NCI-H1694 (cell line): ENCODE measurements at places on chromosomes 13 and 19.

DNA sequence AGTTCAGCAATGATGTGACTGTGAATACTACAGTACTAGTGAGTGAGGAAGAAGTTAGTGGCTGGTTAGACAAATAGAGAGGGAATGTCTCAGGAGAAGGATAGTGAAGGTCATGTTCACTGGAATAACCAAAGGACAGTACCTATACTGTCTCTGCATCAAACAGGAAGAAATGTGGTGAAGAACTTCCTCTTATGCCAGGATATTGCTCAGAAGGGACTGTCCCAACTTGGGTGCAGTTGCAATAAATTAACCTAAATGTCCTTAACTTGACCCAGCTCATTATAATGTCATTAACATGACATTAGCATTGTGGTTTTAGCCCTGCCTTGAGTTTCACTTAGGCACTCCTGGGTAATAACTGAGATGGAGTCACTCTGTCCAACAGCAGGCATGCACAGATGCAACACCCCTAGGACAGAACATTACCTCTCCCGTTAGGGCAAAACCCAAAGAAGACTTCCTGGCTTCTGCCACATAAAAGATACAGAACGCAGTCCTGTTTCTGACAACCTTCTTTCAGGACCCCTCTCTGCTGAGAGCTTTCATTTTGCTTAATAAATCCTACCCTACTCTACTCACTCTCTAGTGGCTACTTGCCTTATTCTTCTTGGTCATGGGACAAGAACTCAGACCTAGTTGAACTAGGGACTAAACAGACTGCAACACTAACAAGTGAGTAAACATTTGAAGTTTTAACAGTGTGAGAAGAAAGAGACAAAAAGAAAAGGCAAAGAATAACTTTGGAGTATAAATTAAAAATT lies 1591.6 kb upstream of the MIR17HG start:
- DNase-seq = no peak

- DNase-seq = no peak
These were observed 606 bp downstream of the SYNGR4 start for GRCh38 chr19:48364598-48365348.

DNA sequence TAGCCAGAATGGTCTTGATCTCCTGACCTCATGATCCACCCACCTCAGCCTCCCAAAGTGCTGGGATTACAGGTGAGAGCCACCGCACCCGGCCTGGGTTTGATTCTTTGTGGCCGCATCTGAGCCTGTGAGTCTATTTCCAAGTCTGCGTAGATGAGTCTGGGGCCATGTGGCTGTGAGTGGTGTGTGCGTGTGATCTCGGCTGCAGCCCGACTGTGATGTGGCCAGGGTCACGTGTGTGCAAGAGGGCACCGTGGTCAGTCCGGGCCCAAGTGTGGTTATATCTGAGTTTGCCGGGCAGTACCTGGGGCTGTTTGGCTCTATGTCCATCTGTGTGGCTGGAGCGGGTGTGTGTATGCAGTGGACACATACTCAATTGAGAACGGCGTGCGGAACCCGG lies 5.4 kb downstream of the MEIS3 start:
- DNase-seq = no peak

GRCh38 chr13:112105892-112106291 lies 38.9 kb downstream of the SOX1 start:
- no peak for DNase-seq

- no peak for DNase-seq
These were observed 99.2 kb upstream of the KLF5 start for GRCh38 chr13:72959643-72960042.

GRCh38 chr13:41641961-41642360 lies 184.6 kb downstream of the RGCC start:
- no peak for DNase-seq

DNA sequence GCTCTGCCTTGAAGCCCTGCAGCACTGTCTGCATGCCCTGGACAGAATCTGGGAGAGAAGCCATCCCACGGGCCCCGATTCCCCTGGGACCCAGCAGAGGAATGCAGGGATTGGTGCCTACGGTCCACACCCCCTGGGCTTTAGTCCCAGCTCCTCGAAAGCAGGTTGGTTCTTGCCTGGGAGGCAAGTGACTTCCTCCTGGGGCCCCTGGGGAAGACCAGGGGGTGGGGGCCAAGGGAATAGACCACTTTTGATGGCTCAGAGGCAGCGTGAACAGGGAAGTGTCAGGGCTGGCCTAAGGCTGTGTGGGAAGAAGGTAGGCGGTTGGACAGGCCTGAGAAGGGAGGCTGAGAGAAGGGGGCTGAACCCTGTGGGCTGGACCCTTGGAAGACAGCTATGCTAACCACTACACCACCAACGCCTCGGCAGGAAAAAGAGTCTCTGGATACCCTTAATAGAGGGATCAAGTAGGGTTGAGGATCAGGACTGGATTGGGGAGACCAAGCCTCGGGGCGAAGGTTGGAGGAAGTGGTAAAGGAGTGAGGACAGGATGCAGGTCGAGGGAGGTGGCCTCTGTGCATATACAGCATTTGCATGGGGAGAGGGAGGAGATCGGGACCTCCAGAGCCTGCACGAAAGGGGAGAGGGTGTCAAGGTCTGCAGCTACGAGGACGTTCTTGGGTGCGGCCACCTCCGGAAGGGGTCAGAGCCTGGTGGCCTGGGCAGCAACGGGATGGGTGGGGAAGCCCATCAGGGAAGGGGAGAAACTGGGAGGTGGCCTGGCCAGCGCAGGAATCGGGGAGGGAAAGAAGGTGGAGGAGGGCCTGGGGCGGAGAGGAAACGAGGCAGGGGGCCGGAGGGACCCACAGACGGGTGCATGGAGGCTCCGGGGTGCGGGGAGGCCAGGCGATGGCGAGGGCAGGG lies 709 bp downstream of the DPP9 start:
- DNase-seq = peak; percentile 7

DNA sequence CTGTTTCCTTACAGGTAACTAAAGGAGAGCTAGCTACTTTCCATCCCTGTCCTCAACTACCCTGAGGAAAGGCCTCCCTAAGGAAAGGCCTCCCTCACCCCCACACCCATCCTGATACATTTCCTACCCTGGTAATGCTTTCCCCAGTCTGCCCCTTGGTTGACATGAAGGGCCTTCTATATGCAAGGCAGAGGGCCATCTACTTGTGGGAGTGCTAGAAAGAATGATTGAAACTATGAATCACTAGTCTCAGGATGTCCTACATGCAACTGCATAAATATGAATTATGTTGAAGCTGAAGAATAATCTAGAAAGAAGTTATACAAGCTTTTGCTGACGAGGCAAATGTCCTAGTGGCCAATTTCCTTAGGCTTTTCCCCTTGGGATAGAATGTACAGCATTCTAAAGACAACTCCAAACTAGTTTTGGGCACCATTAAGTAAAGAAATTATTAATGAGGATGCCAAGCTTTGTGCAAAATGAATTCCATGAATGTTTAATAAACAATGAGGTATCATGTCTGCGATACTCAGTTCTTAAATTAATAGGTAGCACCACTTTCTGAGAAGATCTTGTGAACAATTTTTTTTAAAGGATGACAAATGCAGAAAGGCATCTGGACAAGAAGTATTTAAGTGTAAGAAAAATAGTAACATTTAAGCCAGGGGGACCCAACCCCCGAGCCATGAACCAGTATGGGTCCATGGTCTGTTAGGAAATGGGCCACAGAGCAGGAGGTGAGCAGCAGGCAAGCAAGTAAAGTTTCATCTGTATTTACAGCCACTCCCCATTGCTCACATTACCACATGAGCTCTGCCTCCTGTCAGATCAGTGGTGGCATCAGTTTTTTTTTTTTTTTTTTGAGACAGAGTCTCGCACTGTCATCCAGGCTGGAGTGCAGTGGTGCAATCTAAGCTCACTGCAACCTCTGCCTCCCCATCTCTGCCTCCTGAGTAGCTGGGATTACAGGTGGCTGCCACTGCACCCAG lies 223.0 kb downstream of the LHFPL6 start:
- no peak for DNase-seq

DNA sequence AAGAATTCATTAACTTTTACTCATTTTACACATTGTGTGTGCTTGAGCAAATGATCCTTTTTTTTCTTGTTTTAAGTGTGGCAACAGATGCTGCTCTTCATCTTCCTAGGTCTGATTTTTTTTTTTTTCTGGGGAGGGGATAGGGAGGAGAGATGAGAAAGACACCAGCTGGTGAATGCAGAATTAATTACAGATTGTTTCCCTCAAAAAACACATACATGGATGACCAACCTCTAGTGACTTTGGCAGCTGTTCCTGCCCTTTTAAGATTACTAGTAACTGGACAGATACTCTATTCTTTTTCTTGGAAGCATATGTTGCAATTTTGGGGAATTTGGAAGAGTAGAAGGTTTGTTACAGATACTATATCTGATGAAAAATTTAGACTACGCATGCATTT lies 103.6 kb upstream of the MYO16 start:
- DNase-seq = peak; percentile 72

GRCh38 chr13:94595001-94595949 lies 677 bp downstream of the TGDS start:
- no peak for DNase-seq

DNA sequence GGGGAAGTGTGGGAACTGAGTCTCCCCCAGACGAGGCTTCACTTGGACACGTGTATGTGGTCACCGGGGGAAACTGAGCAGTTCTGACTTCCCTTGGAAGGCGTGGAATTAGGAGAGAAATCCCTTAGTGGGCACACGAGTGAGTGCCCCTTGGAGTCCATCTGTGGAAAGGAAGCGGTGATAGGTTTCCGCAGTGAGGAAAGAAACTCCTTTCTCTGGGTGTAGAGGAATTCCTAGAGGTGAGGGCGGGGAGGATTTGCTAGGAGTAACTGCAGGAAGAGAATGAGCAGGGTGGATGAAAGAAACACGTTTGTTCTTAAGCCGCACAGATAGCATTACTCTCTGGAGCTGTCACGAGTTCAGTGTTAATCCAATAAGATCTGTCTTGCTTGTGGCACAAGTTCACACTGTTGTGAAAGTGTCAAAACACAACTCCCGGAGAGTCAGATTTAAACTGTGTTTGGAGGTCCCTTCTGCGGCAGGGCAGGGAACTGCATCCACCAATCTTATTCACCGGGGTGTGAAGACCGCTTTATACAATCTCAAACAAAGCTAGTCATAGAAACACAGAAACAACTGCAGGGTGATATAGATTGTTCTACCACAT lies 1.2 kb downstream of the KL start:
- DNase-seq = no peak

- DNase-seq = peak; percentile 10
These were observed 57.6 kb upstream of the ZNF507 start for GRCh38 chr19:32287811-32288227.

GRCh38 chr19:41276231-41276630 lies 12.1 kb downstream of the HNRNPUL1 start:
- DNase-seq = no peak

DNA sequence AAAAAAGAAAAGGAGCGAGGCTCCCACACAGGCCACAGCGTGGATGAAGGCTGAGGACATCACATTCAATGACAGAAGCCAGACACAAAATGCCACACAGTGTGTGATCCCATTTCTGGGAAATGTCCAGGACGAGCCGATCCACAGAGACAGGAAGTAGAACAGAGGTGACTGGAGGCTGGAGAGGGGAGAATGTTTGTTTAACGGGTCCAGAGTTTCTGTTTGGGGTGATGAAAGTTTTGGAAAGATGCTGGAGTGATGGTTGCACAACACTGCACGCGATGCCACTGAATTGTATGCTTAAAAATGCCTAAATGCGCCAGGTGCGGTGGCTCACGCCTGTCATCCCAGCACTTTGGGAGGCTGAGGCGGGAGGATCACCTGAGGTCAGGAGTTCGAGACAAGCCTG lies 650 bp upstream of the FUT5 start:
- DNase-seq = no peak

- no peak for DNase-seq
These were observed 23.6 kb upstream of the PHF11 start for GRCh38 chr13:49472186-49472585.

DNA sequence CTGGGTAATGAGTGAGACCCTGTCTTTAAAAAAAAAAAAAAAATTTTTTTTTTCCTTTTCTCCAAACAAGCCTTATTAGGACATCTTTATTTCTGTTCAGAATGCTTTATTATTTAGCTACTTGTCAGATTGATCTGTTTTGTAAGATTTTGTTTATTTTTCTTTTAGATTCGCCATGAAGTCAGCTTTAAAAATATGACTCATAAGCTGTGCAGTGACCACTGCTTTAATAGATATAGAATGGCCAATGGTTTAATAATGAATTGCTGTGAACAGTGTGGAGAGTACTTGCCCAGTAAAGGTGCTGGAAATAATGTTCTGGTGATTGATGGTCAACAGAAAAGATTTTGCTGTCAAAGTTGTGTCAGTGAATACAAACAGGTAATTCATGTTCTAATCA lies 47.7 kb downstream of the ZMYM2 start:
- no peak for DNase-seq

DNA sequence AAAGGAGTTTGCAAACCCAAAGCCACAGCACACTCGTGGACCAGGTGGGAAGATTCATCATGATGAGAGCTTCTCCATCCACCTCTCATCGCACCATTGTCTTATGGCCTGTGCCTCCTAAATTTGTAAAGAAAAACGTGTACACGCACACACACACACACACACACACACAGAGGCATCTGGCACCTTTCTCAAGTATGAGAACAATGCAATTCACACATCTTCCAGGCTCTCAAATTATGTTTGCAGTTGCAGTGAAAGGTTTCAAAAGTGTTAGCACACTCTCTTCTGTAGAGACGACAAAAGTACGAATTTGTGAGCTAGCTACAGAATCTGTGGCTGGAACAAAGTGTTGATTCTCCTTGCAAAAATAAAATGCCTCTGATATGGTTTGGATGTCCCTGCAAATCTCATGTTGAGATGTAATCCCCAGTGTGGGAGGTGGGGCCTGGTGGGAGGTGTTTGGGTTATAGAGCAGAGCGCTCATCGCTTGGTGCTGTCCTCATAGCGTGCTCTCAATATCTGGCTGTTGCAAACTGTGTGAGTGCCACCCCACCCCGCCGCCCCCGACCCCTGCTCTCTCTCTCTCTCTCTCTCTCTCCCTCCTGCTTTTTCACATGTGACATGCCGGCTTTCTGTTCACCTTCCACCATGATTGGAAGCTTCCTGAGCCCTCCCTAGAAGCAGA lies 21.8 kb upstream of the RAB20 start:
- DNase-seq = no peak

GRCh38 chr13:48222358-48223301 lies 10.4 kb upstream of the ITM2B start:
- no peak for DNase-seq

DNA sequence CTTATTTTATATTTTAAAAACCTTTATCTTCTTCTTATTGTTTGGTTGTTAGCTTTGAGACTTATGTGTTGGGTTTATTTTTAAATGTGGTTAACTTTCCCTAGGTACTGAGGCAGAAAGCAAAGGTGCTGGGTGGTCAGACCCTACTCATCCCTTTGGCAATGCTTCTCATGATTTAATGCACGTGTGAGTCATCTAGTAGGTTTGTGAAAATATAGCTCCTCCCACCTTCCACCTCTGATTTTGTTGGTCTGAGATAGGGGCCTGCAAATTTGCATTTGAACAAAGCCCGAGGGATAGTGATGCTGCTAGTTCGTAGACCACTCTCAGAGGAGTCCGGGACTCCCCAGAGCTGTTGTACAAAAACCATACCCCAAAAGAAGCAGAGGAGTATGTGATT lies 771.3 kb upstream of the ARGLU1 start:
- DNase-seq = no peak

GRCh38 chr13:109939180-109939579 lies 152.8 kb upstream of the IRS2 start:
- no peak for DNase-seq
